ENCODE measurements at places on chromosomes 3 and 15.

- no peak for DNase-seq
Measured at GRCh38 chr3:64985072-64985471, 297.3 kb upstream of the ADAMTS9 start.

GRCh38 chr3:13054341-13055285 is 18.6 kb downstream of the IQSEC1 start:
- no peak for DNase-seq

- DNase-seq, result no peak
Measured at GRCh38 chr15:70309716-70310115, 212.0 kb upstream of the TLE3 start.

DNA sequence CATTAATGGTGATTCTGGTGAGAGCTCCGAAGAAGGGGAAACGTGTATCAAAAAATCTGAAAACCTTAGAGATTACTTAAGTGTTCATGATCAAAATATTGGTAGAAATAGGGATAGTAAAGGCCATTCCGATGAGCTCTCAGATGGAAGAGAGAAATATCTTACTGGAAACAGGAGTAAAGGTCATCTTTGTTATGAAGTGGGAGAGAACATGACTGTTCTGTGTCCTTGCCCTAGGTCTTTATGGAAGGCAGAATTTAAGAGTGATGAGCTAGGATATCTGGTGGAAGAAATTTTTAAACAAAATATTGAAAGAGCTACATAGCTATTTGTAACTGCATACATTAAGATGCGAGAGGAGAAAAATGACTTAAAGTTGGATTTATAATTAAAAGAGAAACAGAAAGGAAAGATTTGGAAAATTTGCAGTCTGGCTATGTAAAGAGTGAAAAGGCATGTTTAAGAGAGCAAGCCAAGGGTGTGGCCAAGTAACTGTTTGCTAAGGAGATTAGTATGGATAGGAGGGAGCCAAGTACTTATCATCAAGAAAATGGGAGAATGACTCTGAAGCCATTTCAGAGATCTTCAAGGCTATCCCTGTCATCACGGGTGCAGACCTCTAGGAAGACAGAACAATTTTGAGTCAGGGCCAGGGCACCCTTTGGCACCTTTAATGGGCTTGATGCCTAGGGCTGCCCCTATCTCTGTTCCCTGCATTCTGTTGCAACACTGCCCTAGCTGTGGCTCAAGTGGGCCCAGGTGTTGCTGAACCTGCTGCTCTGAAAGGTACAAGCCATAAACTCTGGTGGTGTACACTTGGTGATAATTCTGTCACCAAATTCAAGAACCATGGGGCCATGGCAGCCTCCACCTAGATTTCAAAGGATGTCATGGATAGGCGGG is 27.3 kb downstream of the SLMAP start:
- DNase-seq, result no peak

GRCh38 chr3:170563712-170564423 is 22.0 kb downstream of the SLC7A14 start:
- no peak for DNase-seq

- no peak for DNase-seq
Measured at GRCh38 chr15:48928877-48929538, 34.7 kb downstream of the SHC4 start.

- DNase-seq, result no peak
Measured at GRCh38 chr3:58176827-58177489, 33.8 kb downstream of the DNASE1L3 start.

DNA sequence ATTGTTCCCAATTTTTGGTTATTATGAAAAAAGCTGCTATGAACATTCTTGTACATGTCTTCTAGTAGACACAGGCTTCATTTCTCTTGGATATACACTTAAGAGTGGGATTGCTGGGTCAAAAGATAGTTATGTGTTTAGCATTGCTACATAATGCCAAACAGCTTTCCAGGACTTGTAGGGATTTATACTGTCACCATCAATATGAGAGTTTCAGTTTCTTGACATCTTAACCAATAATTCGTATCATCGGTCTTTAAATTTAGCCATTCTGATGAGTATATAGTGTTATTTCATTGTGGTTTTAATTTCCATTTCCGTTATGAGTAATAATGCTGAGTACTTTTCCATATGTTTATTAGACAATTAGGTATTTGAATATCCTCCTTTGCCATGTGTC is 190.3 kb upstream of the PFN2 start:
- no peak for DNase-seq

GRCh38 chr3:182094321-182094720 is 382.6 kb downstream of the SOX2 start:
- DNase-seq, result no peak

GRCh38 chr15:57496946-57497869 is 94.5 kb upstream of the MYZAP start:
- peak; percentile 16 for DNase-seq

DNA sequence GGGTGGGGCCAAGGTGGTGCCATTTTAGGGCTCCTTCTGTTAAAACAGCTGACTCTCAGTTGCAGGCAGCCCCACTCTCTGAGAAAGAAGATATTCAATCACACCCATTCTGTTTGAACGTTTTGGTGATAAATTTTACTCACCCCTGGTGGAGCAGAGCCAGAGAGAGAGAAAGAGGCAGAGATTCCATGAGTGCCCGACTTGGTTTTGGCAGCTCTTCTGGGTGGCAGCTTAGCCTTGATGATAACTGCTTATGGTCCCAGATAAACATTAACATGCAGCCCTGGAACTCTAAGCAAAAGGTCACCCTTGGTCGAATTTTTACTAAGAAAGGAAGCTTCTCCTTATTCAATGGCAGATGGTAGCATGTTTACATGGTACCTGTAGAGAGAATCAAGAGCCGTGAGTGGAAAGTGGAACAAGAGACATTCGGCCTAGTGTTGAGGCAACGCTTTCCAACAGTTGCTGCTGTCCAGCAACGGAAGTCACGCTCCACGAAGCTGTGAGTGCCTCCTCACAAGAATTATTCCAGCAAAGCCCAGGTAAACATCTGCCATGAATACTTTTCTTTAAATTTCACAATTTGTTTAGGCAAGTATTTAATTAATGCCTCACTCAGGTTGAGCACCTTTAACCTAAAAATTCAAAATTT is 530.6 kb upstream of the ROBO2 start:
- no peak for DNase-seq

GRCh38 chr3:31988271-31988670 is 6.7 kb downstream of the ZNF860 start:
- DNase-seq, result no peak

DNA sequence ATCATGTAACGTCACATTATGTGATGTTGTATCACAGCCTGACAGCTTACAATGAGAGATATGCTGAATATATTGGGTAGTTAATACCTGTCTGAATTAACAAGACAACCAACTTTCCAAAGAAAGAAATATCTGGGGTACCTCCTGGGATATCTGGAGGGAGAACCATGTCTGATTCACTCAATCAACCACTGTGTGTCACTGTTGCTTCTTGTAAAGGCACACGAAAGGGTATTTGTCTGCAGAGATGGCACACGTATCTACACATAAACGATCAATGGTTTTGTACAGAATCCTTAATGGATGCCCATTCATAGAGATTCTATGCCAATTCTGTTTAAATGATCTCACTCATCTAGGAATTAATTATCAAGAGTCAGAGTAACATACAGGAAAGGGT is 252.1 kb upstream of the TMCO5A start:
- DNase-seq, result no peak

DNA sequence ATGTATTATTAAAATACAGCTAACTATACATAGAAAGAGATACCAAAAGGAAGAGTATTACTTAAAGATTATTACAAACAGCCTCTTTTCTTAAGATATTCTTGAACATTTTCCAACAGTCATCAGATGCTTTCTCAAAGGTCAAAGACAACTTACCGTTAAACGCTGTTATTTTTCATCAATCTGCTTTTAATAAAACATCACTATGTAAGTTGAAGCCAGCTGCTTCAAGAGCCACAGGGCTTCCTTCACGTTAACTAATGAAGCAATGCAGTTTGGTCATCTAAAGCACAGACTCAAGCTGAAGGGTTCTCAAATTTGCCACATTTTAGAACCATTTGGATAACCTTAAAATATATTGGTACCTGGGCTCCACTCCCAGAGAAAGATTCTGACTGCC is 578.8 kb downstream of the ROBO2 start:
- no peak for DNase-seq

DNA sequence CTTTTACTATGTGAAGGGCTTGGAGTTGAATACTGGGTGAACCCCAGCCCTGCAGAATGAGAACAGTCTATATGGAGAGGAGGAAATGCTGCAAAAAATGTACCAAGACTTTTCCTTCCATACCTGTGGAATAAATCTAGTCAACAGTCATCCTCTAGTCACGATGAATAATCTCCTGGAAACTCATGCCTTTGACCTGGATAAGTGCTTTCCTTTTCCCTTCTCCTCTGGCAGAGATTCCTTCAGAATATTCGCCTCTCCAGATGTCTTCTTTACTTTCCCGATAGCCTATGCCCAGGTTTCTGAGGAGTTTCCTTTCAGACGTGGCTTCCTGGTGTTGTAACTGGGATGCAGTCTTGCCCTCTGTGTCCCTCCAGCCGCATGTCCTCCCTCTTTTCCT is 28.1 kb downstream of the CCNL1 start:
- no peak for DNase-seq

DNA sequence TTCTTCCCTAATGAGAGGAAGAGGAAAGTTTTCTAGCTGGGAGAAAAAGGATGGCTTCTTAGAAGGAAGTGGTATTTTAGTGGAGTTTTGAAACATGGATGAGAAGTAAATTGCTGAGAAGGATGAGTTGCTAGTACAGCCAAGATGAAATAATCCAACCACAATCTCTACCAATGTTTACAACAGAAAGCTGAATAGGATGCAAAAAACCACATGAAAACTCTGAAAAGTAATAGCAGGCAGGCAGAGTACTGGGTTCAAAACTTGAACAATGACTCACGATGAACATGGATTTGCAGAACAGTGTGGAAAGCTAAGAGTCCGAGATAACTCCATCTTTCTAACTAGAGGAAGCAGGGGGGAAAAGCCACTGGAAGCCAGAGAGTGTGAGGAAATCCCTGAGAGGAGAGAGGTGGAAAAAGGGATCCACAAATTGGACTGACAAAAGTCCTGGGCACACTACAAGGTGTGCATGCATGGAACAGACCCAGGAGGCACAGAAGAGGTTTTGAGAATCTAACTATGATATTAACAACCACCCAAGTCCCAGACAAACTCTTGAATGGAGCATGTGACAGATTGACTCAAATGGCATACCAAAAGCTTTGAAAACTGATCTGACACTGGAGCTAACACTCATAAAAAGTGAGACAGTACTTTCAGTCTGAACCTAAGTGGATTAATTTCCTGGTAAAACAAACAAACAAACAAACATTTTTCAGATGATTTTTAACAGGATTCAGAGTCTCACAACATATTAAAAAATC is 76.7 kb downstream of the ST6GAL1 start:
- DNase-seq, result no peak

DNA sequence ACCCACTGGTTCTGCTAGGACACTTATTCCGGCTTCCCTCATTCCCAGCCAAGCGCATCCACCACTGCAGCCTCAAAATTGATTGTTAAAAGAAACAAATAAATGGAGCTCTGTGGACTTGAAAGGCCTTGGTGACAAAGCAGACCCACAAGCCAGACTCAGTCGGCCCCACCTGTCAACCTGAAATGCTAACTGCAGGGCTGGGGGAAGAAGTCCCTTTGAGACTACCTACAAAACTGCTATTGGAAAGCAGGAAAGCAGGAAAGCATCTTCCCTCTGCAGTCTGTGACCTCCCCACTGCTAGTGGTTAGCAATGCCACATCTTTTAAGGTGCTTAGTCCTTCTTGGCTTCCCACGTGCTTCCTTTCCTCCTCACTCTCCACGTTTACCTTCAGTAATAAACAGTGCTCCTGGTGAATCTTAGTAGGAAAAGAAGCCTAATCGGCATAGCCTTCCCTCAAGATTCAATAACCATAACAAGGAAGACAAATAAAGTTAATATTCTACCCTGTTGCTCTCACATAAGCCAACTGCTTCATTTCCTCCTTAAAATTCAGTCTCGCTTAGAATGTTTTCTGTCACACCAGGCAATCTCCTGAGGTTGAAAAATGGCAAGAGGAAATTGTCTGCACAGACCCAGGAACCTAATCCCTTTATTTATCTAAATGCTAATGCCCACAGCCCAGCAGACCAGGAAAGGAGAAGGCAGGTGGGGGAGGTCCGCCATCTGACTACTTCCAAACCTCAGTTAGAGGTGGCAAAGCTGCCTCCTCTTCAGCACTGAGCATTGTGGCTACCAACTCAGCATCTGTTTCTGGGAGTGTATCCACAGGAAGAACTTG is 296.2 kb downstream of the NEK10 start:
- DNase-seq, result no peak

GRCh38 chr3:53089511-53089910 is 40.7 kb downstream of the RFT1 start:
- no peak for DNase-seq

- no peak for DNase-seq
Measured at GRCh38 chr3:142500211-142500610, 52.4 kb upstream of the XRN1 start.

DNA sequence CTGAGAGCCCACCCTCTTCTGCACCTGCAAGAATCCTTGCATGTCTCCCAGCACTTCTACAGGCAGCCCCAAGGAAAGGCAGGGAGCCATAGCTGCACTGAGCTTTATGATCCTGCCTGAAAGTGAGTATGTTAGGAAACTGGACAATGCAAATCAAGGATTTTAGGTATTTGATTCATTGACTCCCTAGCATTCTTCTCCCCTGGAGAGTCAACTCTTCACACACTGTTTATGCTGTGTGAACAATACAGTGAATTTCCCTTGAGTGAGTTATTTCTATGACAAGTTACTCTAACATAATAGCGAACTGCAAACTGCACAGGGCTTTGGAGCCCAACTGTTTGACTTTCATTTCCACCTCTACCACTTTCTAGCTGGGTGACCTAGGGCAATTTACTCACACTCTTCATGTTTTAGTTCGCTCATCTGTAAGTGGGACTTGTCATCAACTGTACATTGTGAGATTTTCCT is 96.0 kb upstream of the PHLDB2 start:
- no peak for DNase-seq

DNA sequence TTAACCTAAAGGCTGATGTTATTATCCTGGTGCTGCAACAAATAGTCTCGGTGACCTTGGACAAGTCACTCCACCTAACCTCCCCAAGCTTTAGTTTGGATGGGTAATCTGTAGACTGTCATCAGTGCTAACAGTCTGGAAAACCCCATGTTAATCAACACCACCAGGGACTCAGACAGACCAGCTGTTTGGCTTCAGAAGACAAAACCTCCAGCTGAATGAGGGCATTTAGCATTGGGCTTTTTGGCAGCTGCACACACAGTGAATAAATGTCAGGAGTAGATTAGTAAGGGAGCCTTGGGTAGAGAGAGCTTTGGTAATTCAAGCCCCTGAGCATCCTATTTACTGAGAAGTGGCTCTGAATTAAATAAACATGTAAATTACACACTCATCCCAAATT is 24.9 kb upstream of the C3orf80 start:
- DNase-seq, result no peak

- DNase-seq, result peak; percentile 78
Measured at GRCh38 chr15:73927476-73928240, 1.4 kb downstream of the LOXL1 start.

- DNase-seq, result no peak
Measured at GRCh38 chr15:41988896-41989572, 16.7 kb upstream of the EHD4 start.

GRCh38 chr3:72436863-72437592 is 411.2 kb downstream of the SHQ1 start:
- DNase-seq, result no peak
